ENCODE measurements at places on chromosomes 12 and 14.
A peak's percentile ranks its signal among the peaks of the same experiment; 100 is the strongest.

DNA sequence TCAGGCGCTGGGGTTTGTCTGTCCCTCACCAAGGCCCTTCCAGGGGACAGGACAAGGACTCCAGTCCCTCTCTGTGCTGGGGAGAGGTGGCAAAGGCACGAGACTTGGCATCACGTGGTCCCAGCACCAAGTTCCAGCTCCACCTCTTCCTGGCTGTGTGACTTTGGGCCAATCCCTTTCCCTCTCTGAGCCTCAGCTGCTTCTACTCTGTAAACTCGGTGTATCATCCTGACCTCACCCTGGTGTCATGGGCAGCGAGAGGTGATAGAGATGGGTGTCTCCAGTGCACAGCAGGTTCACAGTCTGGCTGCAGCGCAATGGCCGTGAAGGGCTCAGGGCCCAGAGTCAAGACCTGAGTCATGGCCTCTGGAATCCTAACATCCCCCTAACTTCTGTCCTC, 54.0 kb downstream of the MVK start:
- DNase-seq = no peak

GRCh38 chr14:97282210-97283004, 485.2 kb downstream of the VRK1 start:
- no peak for DNase-seq

- no peak for DNase-seq
These were observed 32.3 kb downstream of the PLEKHG3 start for GRCh38 chr14:64736271-64737169.

- DNase-seq = no peak
These were observed 1.6 kb downstream of the RHOJ start for GRCh38 chr14:63205866-63206265.

DNA sequence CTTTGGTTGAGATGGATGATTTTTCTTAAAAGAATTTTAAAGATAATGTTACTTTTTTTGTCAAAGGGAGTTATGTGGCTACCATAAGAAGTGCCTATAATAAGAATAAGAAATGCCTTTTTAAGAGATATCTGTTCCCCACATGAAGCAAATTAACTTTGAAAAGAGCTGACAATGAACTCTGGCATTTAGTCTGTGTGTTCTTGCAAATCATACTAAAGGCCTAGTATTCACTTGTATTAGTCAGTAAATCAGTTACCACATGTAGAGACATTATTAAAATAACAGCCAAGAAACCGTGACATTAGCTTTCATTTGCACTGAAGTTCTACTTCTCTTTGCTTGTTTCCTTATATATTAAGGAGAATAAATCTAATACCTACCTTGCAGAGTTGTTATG, 296.3 kb downstream of the CCDC91 start:
- DNase-seq = no peak

- no peak for DNase-seq
These were observed 976.2 kb upstream of the LRFN5 start for GRCh38 chr14:40630471-40630870.

DNA sequence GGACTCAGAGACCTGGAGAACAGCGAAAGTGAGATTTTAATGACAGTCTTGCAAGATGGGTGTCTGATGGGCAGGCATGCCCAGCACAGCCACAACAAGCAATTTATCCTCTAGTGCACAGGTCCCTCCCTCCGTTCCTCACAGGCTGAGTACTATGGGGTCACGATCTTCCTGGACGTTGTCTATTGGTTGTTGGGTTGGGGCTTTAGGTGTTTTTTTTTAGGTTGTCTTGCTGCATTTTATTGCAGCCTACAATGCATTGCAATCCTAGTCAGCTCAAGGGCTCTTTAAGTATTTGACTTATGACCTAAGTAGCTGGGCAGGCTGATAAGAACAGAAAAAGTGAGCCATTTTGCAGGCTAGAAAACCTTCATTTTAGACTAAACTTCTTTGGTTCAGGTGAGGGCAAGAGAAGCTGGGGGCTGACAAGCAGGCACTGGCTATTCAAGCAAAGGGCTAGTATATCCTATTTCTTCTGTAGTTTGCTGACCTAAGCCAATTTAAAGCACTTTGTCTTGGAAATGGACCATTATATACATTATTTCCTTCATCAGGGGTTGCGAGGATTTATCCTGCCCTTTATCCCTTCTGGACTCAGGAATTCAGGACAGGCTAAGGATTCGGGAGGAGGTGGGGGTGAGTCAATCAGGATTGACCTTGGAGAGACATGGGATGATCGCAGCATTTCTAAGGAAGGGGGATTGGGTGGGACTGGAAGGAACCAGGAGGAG, 6.0 kb downstream of the KRT7 start:
- no peak for DNase-seq

DNA sequence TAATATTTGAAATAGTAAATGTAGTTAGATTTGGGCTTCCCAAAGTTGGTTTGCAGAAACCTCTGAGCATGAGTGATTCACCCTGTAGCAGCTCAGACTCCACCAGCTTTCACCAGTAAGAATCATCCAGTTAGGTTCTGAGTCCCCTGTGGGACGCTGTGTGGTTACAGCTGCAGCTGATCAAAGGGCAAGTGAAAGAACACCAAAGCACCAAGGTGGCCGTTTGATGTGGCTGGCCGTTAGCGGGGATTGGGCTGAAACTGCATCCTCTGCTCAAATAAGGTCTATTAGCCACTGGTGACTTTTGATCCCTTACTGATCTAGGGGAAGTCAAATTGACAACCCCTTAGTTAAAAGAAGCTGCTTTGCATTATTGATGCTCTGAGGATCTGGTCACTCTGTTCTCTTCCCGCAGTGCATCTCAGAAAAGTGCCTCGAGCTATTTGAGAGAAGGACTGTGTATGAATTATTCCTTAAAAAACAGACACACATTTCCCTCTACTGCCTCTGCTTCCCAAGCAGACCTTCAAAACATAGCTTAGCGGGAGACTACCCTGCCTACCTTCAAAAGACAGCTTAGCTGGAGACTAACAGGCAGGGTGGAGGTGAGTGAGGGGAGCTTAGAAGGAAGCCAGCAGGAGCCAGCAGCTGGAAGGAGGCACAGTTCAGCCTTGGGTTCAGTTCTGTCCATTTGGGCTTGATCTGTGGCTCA, 3.7 kb downstream of the ABHD12B start:
- peak; percentile 18 for DNase-seq

DNA sequence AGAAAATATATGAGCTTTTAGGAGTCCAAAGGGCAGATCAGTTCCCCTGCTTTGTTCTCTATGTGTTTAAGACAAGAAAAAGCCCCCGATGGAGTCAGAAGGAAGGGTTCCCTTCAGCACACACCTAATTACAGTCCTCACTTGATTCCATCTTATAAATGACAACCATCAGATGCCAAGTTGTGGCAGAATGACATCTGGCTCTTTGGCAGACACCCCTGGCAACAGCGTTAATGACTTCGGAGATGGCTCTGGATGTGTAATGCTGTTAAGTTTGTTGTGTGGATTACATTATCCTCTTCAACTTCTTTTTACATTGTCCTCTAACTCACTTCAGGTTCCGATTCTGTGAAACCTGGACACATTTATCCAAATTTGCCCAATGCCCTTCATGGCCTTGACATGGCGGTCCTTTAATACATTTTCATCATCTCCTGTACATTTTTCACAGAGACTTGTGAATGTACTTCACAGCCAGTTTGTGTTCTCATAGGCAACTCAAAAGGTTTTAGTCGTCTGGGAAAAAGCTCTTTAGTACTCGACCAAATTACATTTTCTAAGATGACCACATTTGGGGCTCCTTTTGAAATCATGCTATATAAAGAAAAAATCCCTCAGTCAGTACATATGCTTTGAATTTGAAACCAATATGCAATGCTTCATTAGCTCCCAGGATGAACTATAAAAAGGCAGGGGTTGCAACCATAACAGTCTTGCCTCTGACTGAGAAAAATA, 667.8 kb downstream of the NOVA1 start:
- no peak for DNase-seq

- no peak for DNase-seq
These were observed 12.3 kb upstream of the APOF start for GRCh38 chr12:56374726-56375597.

- DNase-seq = no peak
These were observed 81.1 kb downstream of the ITPK1 start for GRCh38 chr14:93034671-93034994.

GRCh38 chr12:68963856-68964745, 31.1 kb upstream of the CPM start:
- DNase-seq = no peak

- DNase-seq = no peak
These were observed 29.1 kb upstream of the SOS2 start for GRCh38 chr14:50260511-50260910.

- no peak for DNase-seq
These were observed 5.6 kb downstream of the LRP1 start for GRCh38 chr12:57133916-57134315.

DNA sequence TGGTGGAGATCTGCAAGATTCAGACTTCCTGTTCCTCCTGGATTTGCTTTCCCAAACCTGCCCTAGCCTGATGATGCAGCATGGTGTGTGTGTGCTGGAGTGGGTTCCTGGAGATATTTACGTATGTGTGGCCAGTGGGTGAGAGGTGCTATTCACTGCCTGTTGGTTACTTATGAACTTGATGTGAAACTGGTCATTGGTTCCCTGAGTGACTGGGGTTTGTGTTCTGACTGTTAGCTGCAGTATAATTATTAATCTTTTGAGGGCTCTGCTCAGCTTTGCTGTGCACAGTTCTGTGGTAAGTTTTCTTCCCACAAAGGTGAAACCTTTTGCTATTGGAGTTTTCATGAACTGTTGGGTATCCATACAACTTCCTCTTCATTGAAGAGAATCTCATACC, 541.8 kb upstream of the FBXO33 start:
- no peak for DNase-seq

DNA sequence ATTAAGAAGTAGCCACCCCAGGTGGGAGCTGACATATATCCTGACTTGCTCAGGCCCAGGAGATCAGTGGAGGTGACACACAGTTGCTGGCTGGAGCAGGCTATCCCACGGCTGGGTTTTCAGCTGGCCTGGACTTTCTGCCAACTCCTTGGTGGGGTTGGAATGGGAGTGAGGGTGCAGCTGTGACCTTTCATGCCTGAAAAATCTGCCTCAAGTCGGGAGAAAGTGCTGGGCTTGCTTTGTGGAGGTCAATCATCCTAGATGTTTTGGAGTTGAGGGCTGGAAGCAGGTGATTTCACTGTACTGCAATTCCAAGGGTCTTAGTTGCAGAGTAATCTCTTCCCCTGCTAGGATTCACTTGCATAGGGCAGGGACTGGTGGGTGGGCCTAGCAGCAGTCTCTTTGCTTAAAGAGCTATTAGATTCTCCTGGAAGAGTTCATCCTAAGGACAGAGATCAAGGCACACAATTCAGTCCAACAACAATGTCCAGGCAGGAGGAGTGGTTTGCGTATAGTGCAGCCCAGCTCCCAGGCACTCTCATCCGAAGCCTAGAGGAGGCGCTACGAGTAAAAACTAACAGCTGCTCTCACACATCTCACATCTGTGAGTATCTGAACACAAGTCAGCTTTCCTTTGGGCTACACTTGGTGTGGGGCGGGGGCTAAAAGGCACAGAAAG, 98.1 kb downstream of the GAS2L3 start:
- DNase-seq = no peak

DNA sequence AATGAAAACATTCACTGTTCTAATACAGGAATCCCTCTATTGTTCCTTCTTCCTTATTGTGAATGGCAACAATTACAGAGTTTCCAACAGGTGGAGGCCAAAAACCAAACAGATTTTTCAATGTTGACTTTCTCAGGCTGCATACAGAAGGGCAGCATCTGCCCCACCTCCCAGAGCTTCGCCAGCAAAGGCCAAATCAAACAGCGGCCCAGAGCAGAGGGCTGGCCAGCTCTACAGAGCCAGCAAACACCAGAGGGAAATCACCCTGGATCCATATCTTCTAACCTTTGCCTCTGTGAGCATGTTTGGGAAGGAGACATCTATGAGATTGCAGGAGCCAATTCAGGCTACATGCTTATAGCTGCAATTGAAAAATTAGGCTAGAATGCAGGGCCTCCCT, 4.4 kb upstream of the CRACR2A start:
- no peak for DNase-seq

DNA sequence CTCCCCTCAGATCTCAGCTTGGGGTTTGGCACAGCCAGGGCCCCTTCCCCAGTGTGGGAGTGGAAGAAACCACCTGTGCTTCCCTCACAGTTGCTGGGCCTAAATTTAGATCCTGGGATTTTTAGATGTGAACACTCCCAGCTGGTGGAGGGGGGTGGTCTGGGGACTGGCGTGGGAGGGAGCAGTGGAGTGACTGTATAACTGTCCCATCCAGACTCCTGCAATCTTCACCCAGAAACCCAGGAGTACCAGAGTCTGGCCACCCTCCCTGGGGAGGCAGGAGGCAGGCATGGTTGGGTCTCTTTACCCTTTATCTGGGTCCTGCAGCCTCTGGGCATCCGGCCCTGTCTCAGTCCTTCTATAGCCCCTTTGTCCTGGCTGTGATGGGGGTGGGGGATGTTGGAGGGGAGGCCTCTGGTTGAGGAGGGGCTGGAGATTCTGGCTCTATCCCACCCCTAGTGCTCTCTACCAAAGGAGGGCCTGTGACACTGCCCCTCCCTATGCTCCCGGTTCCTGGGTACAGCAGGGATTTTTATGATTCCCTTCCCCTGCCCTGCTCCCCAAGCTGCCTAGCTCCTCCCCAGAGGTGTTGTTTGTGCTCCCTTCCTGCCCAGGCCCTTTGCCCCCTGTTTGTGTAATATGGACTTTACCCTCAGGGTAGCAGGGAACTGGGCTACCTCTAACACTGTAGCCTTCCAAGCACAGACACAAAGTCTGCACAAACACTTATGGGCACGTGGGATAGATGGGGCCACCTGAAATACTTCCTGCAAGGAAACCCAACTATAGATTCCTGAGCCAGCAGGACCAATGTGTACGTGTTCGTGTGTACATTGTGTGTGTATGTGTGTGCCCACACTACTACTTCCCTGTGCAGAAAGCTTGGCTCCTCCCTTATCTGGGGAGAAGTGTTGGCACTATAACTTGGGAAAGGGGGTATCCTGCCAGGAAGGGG, 1.7 kb downstream of the ERBB3 start:
- DNase-seq = no peak

GRCh38 chr14:23089498-23090253, 5.3 kb downstream of the ACIN1 start:
- DNase-seq = no peak

GRCh38 chr14:61872452-61872851, 110.2 kb downstream of the SNAPC1 start:
- no peak for DNase-seq

DNA sequence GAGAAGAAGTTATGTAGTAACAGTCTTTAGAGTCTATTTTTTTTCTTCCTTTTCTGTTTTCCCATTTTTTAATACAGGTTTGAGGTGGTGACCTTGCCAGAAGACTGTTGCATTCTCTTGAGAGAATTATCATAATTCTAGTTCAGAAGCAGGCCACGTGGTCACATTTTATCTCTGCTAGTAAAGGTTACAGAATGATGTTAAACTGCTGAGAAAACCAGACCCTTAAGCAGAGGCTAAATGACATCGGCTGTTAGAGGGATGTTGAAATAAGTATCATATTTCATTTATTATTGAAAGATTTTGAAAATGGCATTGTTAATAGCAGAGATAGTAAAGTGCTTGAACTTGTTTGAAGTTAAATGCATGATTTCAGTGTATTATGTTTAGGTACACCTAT, 49.2 kb downstream of the BRMS1L start:
- DNase-seq = no peak

- peak; percentile 57 for DNase-seq
These were observed 311.8 kb upstream of the AMIGO2 start for GRCh38 chr12:47391566-47391965.

All from stimulated activated CD8-positive, alpha-beta memory T cell treated with anti-CD3 and anti-CD28 coated beads, Interleukin-4, amount 100 ng/mL, for 4 hours (primary cell).